ENCODE measurements at places on chromosomes 12 and 14.

DNA sequence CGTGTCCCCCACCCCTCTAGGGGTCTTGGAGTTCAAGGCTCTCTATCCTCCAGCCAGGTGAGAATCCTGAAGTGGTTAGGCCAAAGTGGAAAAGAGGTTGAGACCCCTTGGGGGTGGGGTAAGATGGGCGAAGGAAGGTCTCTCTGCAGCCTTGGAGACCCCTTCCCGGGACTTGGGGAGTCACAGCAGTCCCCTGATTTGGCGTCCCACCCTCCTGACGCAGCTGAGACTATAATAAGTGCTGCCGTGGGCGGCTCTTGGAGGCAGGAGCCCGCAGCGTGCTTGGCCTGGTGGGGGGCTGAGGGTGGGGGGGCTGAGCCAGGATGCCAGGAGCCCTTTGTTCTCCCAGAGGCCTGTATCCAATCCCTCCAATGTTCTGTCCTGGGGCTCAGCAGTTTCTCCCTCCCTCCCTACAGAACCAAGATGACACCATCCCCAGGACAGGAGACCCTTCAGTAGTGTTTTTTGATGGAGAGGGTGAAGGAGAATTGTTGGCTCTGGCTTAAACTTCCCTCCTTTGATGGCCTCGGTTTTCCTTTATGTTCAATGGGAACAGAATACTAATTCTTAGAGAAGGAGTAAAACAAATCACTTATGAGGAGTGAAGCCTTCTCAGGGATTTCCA, 1.5 kb upstream of the AGAP2 start:
- DNase-seq: no peak

DNA sequence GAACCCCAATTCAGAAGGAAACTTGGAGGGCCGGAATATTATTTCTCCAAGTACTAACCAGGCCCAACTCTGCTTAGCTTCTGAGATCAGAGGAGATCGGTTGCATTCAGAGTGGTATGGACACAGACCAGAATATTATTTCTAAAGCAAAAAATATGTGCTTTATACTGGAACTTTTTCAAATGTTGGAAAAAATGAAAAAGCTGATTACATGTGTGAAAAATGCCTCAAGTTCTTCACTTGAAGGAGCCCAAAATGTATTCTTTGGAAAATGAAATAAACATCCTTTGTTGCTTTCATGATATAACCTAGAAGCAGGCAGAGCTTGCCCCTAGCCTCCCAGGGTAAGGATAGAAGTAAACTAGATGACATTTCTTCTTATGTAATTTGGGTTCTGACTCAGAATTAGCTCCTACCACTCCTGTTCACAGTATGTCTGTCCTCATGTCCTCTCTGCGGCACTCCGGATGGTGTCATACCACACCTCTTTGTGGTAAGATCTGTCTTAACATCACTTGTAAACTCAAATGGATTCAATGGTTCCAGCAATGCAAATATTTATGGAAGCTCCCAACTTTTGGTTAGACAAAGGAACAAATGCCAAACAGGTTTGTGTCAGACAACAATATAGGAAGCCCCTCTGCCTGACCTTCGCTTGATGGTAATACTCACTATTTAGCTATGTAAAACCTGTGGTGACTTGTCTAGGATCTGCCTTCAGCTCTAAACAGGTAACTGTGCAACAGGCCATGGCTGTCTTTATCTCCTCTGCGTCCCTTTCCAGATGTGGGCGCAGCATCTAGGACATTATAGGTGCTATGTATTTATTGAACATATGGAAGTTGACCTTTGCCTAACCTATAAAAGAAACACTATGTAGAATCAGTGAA, 178.5 kb downstream of the SSPN start:
- no peak for DNase-seq

- DNase-seq: no peak
Observed at GRCh38 chr14:75294649-75295033, 16.0 kb downstream of the FOS start.

- no peak for DNase-seq
Observed at GRCh38 chr14:69876221-69876847, 2.9 kb upstream of the SMOC1 start.

All from activated CD4-positive, alpha-beta T cell treated with anti-CD3 and anti-CD28 coated beads, Interleukin-2, amount 10 ng/mL, durations not matched to agents 7 days and 5 days (primary cell).